ENCODE measurements at places on chromosomes 16 and 17.

- DNase-seq = no peak
Observed at GRCh38 chr16:56662357-56663354, 4.9 kb downstream of the MT1F start.

GRCh38 chr16:54792811-54793210 is 137.9 kb upstream of the IRX5 start:
- no peak for DNase-seq

DNA sequence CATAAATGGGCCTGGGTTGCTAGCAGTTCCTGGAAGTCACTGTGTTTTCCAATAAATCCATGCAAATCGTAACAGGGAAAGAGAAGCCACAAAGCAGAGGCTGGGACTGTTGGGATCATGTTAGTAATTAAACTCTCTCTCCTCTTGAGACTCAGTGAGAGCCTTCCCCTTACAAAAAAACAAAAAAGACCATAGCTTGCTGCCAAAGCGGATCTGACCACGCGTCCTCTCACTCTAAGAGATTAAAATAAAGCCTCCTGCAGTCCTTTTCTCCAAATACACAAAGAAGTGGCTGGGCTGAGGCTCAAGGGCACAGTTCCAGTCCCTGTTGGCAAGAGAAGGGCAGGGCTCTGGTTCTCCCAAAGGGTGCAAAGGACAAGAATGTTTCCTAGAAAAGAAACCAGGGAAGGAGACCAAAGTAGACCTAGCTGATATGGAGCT is 38.5 kb downstream of the PIGL start:
- no peak for DNase-seq

GRCh38 chr17:75517297-75517865 is 1.1 kb downstream of the TSEN54 start:
- no peak for DNase-seq

- DNase-seq = no peak
Observed at GRCh38 chr17:64185101-64185500, 55.2 kb upstream of the ERN1 start.

- DNase-seq = no peak
Observed at GRCh38 chr17:28726226-28726626, at the start of gene TLCD1. TSS of gene TLCD1 (minus strand) at chr17:28726233. CDS start at chr17:28726097, 136 bp downstream.
